ENCODE measurements at places on chromosomes 2 and 18.
A peak's percentile ranks its signal among the peaks of the same experiment; 100 is the strongest.

DNA sequence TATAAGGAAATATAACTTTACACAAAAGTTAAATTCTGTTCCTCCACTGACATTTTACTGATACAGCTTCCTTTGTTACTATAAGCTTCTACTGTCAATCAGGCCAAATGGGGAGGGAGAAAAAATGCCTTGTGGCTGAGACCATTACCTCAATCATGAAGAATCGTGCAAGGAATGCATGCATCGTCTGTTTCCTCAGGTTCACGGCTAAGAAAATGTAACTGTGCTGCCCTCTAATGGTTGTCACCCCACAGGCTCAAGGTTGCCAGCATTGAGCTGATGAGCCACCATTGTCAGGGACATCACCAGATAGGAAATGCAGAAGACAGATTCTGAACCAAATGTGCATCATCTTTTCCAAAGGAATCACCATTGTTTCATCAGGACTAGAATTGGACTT is 426.9 kb downstream of the CDH2 start:
- DNase-seq, result peak; percentile 9

DNA sequence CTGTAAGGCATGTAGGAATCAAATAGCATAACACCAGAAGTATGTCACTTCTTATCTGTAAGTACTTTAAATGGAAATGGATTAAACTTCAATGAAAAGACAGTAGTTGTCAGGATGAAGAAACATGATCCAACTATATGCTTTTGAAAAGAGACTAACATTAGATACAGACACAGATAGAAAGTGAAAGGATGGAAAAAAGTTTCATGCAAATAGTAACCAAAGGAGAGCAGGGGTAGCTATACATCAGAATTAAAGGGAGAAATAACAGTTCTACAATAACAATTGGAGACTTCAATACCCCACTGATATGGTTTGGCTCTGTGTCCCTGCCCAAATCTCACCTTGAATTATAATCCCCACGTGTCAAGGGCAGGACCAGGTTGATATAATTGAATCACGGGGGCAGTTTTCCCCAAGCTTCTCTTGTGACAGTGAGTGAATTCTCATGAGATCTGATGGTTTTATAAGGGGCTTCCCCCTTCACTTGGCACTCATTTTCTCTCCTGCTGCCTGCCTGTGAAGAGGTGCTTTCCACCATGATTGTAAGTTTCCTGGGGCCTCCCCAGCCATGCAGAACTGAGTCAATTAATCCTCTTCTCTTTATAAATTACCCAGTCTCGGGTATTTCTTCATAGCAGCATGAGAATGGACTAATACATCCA is 205.4 kb upstream of the CDH2 start:
- DNase-seq, result no peak

GRCh38 chr2:58073008-58073407 is 26.4 kb downstream of the VRK2 start:
- DNase-seq, result no peak

DNA sequence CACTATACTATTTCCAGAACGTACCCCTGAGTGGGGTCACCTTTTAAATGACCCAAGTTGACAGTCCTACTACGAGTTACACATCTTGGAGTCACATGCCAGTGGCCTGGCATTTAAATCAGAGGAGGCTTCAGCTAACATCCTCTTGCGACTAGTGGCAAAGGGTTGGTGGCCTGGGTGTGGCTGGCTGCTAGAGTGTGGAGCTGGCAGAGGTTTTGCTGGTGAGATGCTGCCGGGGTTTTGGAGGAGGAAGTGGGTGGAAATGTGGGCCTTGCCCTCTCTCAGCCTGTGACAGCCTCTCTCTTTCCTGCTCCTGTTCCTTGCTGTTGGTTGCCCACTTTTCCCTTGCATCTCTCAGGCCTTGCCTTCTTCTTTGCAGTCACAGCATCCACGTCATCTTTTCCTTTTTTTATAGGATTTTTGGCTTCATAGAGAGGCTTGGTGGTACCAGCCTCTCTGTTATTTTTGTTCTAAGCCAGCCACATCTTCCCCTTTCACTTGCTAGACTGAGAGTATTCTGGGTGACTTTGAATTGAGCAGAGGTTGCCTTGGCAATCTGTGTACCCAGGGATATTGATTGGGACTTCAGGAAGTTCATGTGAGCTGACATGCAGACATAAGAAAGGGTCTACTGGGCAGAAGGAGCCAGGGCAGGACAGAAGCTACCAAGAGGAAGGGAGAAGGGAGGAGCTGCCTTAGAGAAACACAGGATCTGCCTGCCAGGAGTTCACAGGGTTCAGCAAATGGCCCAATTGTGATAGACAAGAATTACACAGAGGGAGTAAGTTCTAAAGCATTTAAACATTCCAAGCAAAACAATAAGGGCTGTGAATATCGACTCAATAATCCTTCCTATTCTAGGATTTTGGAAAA is 55.4 kb downstream of the CDC42EP3 start:
- DNase-seq, result peak; percentile 26

- peak; percentile 20 for DNase-seq
Observed at GRCh38 chr18:159037-159652, 788 bp downstream of the USP14 start.

GRCh38 chr18:29373000-29373399 is 1196.1 kb upstream of the CDH2 start:
- no peak for DNase-seq

- no peak for DNase-seq
Observed at GRCh38 chr2:32572030-32572429, 55.8 kb upstream of the TTC27 start.

DNA sequence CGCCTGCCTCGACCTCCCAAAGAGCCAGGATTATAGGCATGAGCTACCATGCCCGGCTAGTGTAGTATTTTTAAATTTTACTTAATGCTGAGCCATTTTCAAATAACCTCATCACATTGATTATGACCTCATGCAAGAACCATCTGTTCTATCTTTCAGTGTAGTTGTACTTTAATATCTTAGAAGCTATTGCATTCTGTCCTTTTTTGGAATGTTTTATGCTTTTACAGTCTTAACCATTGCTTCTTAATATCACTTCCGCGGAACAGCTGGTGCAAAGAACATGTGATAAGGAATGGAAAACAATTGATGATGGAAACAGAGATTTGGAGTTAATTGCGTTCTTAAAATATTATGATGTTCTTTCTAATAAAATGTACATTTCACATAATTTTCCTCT is 2.7 kb downstream of the GEN1 start:
- DNase-seq, result no peak

GRCh38 chr2:156158808-156159207 is 173.7 kb downstream of the NR4A2 start:
- no peak for DNase-seq

DNA sequence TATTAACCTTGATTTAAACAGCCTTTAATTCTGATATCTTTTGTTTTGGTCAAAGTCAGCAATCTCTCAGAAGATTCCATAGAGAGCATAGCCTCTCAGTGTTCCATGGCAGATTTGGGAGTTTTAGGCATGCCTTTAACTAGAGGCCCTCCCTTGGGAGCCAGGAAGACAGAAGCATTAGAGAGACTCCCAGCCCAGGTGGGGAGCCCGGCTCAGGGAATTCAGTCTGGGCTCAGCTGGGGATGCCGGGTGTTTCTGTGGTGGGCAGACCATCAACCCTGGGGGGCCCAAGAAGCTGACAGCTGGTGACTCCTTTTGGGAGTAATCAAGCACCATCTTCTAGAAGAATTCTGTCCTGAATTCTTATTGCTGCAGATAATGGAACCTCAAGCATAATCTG is 99.7 kb upstream of the CELF4 start:
- no peak for DNase-seq

DNA sequence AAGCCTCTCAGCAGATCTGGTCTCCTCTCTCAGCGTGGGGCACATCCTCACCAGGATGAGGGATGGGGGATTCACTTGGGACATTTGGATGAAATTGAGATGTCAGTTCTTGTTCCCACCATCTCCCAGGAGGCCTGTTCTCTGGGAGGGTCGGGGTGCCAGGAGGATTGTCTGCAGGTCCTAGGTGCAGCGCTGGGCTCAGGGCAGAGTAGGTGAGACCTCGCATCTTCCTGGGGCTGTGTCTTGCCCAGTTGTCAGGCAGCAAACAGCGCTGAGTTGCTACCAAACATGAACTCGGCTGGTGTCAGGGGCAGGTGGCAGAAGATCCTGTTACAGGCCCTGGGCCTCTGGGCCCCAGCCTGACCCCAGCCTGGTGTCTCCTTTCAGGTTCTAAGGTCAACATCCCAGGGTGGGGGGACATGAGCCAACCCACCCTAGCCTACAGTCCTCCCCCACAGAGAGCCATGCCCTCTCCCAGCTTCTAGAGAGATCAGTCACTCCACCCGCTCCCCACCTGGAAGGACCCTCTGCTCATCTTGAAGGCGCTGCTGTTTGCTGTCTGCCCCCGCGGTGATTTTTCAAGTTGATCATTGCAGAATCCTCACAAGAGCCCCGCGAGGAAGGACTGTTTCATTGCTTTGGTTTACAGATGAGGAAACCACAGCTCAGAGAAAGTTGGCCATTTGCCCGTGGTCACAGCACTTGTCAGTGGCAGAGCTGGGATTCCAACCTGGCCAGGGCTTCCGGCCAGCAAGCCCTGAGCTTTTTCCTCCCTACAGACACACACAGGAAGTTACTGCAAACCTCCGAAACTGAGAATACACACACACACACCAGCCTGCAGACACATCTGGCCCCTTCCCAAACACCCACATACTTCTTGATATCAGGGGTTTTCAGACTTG is 83.9 kb downstream of the STPG4 start:
- peak; percentile 15 for DNase-seq

- DNase-seq, result no peak
Observed at GRCh38 chr18:48829443-48830149, 121.2 kb downstream of the SMAD7 start.

DNA sequence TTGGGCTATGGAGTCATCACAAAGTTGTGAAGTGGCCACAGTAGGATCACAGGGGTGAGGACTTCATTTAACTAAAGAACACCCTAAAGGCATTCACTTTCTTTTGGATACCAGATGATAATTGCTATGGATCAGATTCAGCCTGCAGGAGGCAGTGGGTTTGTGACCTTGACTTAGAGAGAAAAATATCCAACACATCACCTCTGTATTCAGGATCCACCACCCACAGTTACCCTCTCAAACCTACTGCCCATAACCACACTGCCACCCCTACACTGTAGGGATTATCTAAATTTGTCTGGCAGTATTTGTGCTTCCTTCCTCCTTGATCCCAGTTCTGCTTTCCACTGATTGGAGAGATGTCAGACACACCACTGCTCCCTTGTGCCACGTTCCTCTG is 269.4 kb downstream of the MYCN start:
- no peak for DNase-seq

DNA sequence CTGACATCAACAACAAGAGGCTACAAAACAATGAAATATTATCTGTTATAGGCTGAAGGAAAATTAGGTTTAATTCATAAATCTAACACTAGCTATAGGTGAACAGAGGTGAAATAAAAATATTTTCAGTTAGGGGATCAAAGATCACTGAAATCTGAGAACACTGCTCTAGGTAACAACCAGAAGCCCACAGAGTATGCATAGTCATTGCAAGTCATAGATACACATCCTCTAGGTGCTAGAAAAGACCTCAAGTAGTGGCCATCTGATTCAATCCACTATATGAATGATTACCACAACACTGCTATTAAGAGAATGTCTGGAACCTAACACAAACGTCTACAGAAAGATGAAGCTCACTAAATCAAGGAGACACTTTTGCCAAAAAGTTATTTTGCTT is 264.6 kb upstream of the CYP26B1 start:
- DNase-seq, result no peak

DNA sequence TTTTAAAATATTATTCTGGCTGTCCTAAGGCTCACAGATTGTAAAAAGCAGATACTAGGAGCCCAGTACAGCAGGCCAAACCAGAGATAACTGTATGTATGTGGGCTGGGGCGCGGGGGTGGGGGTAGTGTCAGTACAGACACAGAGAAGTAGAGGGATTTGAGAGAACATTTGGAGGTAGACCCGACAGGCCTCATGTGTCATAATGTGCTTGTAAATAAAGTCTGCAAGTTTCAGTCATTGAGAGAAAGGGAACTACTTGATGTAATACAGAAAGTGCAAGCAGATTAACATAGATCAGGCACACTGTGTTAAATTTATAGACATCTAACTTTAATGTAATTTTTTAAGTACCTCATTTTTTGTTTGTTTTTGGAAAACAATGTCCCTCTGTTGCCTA is 7.4 kb upstream of the POLI start:
- DNase-seq, result peak; percentile 39

GRCh38 chr18:72762515-72763122 is 105.2 kb downstream of the NETO1 start:
- DNase-seq, result peak; percentile 30

- DNase-seq, result no peak
Observed at GRCh38 chr18:35110554-35111485, 69.6 kb downstream of the MAPRE2 start.

GRCh38 chr2:123915380-123915779 is 109.7 kb upstream of the CNTNAP5 start:
- DNase-seq, result no peak

DNA sequence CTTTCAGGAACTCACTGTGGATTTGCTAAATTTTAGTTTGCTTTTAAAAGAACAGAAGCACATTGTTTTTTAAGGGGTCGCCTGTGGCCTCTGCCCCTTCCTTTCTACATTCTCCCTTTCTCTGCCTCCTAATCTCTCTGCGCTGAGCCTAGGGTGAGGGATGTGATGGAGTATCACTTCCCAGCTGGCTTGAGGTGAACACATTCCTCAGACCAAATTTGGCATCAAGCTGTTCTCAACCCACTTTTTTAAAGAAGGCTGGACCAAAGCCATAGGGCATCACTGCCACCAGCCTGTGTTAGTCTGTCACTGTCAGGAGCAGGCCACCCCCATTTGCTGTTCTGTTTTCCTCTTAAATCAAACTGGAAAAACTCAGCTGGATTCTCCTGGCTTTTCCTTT is 27.4 kb downstream of the EIF4E2 start:
- DNase-seq, result no peak

GRCh38 chr2:98335271-98335670 is 11.0 kb upstream of the CNGA3 start:
- no peak for DNase-seq

GRCh38 chr2:198371921-198372543 is 567.6 kb downstream of the PLCL1 start:
- peak; percentile 68 for DNase-seq

GRCh38 chr2:233668605-233669260 is 3.0 kb upstream of the UGT1A9 start:
- no peak for DNase-seq
